ENCODE measurements at places on chromosomes 16 and 17.

DNA sequence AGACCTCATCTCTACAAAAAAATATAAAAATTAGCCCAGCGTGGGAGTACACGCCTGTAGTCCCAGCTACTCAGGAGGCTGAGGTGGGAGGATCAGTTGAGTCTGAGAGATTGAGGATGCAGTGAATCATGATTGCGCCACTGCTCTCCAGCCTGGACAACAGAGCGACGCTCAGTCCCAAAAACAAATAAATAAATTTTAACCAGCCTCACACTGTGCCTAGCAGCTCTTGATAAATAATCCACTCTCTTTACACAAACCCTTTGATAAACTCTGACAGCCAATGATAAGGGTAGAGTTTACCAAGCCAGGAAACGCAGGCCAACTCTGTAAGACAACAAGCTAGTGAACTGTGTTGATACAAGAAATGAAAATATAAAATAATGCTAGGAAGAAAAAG, 32.7 kb downstream of the LITAF start:
- no peak for DNase-seq

DNA sequence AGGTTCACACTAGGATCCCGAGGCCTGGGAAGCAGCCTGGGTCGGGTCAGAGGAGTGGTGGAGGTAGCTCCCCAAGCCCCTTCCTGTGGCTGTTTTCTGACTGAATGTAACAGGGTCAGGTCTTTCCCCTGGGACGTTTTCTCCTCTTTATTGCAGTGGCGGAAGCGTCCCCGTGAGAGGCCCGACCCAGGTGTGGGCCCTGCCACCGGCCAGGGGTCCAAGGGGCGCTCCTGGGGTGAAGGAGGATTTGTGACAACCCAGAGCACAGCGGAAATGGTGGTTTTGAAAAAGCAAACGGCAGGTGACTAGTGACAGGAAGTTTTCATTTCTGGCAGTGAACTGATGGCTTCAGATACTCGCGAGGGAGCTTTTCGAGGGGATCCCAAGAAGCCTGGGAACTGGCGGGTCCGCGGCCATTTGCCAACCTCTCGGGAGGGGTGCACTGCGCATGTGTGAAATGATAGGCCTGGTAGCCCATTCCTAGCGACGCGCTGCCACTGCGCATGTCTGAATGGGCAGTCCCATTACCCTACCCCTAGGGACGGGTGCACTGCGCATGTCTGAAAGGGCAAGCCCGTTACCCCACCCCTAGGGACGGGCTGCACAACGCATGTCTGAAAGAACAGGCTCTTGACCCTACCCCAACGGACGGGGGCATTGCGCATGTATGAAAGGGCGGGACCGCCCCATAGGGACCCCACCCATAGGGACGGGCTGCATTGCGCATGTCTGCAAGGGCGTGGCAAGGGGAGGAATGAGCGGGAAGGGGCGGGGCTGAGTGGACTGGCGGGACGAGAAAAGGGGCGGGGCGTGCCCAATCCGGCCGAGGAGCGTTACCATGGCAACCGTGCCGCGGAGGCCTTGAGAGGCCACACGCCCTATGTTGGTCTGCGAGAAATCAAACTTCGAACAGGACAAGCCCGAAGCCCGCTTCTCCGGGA, 1747.9 kb downstream of the TP53TG3F start:
- no peak for DNase-seq

DNA sequence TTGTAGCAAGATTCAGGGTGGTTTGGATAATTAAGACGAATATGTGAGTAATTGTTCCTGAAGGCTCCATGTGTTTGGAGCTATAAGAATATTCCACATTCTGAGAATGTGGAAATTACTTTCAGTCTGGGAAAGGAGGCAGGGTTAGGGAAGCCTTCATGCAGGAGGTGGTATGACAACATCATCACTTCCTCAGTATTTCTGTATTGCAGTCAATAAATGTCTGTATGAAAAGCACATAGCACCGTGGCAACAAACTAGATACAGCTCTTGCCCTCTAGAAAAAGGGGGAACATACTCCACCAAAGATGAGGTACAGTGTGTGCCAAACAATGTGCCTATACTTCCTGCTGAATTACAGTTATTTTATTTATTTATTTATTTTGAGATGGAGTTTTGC, 26.1 kb upstream of the DHRS7B start:
- no peak for DNase-seq

DNA sequence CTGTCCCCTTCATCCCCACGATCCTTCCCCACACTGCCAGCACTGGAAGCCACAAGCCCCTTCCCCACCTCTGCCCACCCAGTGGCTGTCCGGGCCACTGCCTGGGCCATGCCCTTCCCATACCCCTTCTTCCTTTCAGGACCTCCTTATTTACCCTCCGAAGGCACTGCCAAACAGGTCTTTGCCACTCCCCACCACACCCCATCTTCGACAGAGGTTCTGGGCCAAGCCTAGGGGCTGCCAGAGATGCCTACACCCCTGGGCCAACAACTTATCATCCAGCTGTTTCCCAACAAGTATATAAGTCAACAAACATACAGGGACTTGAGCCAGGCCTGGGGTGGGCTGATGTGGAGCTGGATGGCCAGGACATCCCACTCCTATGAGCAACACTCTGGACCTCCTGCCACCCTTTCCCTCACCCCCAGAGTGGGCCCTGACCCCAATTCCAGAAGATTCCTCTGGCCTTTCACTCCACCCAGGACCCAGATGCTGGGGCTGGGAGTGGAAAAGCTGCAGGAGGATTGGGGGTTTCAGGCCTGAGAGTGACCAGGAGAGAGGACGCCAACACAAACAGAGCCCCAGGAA, 1.5 kb upstream of the PPP1R1B start:
- no peak for DNase-seq

DNA sequence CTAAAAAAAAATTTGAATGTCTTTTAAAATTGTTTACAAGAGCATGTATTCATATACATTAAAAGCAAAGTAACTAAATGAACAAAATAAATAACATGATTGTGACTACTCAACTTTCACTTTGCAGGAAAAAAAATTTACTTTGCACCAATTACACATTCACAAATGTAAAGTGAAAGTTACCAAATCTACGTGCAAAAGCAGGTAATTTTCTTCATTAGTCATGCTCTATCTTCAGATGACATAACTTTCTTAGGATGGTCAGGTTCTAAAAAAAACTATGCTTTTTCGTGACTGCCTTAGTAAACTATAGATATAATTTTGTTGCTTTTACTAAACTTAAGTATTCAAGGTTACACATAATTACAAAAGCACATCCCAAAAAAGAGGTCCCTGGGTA, 17.0 kb upstream of the ABCA10 start:
- no peak for DNase-seq

DNA sequence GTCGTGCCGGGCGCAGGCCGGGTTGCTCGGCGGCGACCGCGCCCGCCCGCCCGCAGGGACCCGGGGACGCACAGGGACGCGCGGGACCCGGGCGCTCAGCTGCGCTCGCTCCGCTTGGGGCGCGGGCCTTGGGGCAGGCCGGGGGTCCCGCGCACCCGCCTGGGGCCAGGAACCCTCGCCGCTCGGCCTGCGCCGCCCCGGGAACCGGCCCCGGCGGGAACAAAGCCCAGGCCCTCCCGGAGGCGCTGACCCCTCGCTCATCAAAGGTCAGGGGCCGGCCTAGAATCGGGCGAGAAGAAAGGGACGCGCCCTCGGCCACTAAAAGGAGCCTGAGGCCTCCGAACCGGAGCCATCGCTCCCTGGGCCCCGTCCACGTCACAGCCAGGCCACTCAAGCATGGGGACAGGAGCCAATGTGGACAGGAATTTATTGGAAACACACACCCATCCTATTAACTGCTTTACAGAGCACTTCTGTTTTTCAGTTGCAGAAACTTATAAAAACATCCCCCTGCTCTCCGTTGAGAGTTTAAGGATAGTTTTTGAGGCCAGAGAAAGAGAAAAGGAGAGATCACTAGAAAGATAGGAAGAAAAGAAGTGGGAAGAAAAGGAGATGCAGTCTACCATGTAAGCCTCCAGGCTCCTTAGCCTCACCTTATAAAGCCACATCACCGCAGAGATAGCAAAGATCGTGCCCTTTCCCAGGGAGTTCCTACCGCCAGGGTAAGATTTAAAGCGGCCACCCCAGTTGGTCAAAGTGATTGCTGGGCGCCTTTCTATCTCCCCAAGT, 558 bp upstream of the ZFHX3 start:
- no peak for DNase-seq

- DNase-seq: no peak
Measured at GRCh38 chr16:11524098-11524760, 62.5 kb downstream of the LITAF start.

- peak; percentile 46 for DNase-seq
Measured at GRCh38 chr16:54489225-54490111, 202.9 kb upstream of the IRX3 start.

GRCh38 chr16:70711211-70712031, 25.6 kb upstream of the MTSS2 start:
- no peak for DNase-seq

GRCh38 chr17:17176341-17176740, 29.8 kb downstream of the PLD6 start:
- DNase-seq: no peak

Measured in NCI-H2081 treated with DMSO at 0.1 percent for 48 hours (cell line).